Stimulated activated CD8-positive, alpha-beta memory T cell treated with anti-CD3 and anti-CD28 coated beads, Interleukin-7, amount 100 ng/mL, for 48 hours (primary cell): ENCODE measurements at places on chromosomes 2 and 18.

- DNase-seq = no peak
These were observed 17.2 kb upstream of the TNP1 start for GRCh38 chr2:216877085-216877484.

GRCh38 chr2:209864716-209865295 is 93.2 kb downstream of the UNC80 start:
- DNase-seq = no peak

- DNase-seq = no peak
These were observed 36.2 kb downstream of the CCBE1 start for GRCh38 chr18:59660786-59661743.

GRCh38 chr18:79217979-79218604 is 148.9 kb downstream of the ATP9B start:
- no peak for DNase-seq

GRCh38 chr18:58132595-58133261 is 88.7 kb downstream of the NEDD4L start:
- DNase-seq = no peak

DNA sequence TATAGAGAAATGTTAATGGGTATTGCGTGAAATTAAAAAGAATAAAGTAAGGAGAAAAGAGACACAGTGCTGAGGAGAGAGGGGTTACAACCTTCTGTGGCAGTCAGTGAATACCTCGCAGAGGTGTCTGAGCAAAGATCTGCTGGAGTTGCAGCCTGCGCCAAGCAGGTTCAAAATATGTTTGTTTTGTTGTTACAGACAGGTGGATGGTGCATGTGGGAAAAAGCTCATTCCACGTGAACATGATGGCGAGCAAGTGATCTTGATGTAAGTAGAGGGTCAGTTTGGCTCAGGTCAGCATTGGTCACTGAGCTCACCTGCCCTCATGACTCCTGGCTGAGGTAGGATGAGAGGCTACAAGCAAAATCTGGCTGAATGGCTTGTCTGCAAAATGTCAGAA is 66.2 kb downstream of the SOX11 start:
- DNase-seq = no peak

GRCh38 chr2:228318218-228318617 is 136.7 kb upstream of the SPHKAP start:
- DNase-seq = no peak

- no peak for DNase-seq
These were observed 76.2 kb upstream of the CHRNA1 start for GRCh38 chr2:174840436-174840835.

- DNase-seq = no peak
These were observed 754.1 kb upstream of the SLC8A1 start for GRCh38 chr2:41206004-41206403.

GRCh38 chr18:23273443-23273966 is 138.2 kb downstream of the CABLES1 start:
- no peak for DNase-seq

DNA sequence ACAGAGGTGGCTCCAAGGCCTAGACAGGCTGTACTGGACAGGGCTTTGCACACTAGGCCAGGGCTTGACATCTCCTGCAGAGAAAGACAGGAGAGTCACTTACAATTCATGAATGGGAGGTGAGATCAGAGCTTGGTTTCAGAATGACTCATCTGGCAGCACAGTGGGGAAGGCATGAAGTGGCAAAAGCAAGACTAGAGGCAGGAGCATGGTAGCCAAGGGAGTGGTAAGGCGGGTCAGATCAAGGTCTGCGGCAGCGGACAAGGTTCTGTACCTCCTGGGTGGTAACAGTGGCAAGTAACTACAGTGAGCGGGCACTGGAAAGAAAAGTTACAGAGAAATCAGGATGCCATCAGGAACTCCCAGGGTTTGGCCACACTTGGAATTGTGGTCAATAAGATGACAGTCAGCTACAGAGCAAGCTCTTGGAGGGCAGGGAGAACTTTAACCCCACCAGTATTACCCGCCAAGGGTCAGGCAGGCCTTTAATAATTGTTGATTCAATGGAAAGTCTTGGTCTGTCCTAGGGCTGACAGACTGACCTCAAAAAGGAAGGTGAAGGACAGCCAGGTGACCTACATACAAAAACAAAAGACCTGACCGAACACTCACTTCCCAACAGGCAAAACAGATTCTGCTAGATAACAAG is 5.7 kb downstream of the MCFD2 start:
- peak; percentile 34 for DNase-seq

- DNase-seq = no peak
These were observed 49.9 kb upstream of the HS6ST1 start for GRCh38 chr2:128368437-128369107.

DNA sequence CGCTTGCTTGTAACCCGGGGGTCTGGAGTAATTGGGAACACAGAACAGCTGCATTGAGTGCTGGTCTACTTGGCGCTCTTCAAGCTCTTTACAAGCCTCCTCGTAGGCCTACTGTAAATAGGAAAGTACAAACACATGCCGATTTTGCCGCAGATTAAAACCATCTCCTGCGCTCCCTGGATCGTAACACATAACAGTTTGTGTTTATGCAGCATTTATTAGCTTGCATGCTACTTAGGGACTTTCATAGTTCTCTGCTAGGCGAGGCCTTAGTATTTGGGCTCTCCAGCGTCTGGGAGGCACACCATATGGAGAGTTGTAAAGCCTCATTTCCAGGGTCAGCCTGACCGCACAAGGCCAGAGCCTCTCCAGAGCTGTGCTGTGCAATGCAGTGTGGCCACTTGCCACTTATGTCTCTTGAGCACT is 84.0 kb upstream of the HAAO start:
- DNase-seq = no peak

GRCh38 chr18:50560681-50561629 is 1.1 kb downstream of the MAPK4 start:
- DNase-seq = no peak

GRCh38 chr18:67519592-67519991 is 3.1 kb upstream of the DSEL start:
- DNase-seq = no peak

DNA sequence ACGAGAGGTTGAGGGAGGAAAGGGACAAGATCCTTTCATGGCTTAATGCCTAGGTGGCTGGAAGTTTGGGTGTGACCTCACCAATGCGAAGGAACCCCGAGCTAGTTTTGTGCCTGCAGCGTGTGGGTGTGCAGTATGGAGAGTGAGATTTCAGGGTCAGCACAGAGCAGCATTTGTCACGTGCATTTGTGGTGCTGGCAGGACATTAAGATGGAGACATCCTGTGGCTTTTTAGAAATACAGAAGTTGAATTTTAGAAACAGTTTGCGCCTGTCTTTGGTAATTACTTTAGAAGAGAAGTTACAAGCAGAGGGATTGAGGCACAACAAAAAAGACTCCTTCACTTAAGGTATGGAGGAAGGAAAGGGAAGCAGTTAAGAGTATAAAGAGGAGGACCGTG is 258.2 kb upstream of the THUMPD2 start:
- no peak for DNase-seq

DNA sequence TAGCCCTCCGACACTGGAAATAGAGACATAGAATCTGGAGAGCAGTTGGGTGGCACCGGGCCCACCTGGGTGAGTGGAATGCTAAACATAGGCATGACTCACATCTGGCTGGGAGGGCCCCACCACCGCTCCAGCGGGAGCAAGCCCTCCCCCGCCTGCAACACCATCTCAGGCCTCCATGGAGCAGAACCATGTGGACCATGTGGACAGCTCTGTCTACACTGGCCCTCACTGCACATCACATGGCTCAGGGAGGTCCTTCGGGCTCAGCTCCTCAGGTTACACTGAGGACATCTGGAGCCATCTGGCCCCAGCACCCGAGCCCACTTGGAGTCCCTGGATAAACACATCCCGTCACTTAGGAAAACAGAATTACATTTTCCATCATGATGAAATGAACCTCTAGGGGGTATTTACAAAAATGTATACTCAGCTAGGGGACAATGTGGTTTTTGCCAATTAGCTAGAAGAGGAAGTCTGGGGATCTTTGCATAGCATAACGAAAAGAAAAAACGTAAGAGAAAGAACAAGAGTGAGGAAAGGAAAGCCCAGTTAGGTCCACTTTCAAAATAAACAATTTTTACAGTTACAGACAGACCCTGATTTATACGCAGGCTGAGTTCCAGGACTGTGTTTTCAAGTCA is 30.7 kb upstream of the MLPH start:
- no peak for DNase-seq

DNA sequence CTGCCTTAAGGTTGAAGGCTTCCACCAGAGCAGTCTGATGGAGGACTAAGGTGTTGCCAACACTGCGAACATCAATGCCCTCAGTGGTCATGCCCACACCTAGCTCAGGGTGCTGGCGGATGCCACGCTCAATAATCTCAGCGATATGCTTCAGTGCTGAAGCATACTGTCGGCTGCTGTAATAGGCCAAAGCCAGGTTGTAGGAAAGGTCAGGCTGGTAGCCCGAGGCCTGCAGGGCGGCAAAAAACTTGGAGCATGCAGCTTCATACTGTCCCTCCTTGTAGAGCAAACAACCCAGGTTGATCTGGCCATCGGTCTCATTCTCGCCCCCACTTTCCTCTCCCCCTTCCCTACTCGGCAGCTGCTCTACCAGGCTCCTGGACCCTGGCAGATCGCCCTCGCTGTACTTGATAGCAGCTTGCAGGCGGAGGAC is 159.4 kb downstream of the AGPS start:
- no peak for DNase-seq

DNA sequence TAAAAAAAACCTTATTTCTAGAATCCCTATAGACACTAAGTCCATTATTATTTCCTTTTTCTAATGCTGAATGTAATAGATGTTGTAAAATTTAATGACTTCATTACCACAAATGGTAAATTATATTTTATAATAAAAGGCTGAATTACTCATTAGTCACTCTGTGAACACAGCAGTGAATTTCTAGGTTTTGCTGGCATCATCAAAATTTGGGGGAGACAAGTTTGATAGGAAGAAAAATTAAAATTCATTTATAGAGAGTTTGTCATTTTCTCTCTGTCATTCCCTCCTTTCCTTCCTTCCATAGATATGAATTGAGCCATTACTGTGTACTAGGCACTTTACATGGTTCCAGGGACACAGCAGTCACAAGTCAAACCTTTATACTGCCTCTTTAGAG is 340.9 kb downstream of the TRIB2 start:
- DNase-seq = no peak

DNA sequence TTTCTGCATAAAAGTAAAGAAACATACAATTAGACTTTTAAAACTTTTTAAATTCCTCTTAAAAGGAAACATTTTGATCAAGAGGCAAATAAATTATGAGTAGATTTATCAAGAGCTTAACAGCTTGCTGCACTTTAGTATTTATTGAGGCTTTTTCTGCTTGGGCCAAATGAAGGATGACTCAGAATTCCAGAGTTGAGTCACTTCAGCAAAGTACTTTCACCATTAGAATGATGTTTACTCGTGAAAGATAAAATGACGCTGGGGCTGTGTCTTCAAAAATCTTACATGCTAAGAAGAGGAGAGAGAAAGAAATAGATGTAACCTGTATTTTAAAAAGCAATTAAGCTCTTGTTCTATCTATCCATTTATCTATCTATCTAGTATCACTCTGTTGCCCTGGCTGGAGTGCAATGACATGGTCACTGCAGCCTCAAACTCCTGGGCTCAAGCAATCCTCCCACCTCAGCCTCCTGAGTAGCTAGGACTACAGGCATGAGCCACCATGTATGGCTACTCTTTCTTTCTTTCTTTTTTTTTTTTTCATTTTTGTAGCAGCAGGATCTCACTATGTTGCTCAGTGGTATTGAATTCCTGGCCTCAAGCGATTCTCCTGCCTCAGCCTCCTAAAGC is 75.3 kb upstream of the RIOK3 start:
- DNase-seq = no peak

- no peak for DNase-seq
These were observed 4.9 kb downstream of the PDCD1 start for GRCh38 chr2:241853651-241854341.

- no peak for DNase-seq
These were observed 64.4 kb upstream of the FOSL2 start for GRCh38 chr2:28327956-28328922.

DNA sequence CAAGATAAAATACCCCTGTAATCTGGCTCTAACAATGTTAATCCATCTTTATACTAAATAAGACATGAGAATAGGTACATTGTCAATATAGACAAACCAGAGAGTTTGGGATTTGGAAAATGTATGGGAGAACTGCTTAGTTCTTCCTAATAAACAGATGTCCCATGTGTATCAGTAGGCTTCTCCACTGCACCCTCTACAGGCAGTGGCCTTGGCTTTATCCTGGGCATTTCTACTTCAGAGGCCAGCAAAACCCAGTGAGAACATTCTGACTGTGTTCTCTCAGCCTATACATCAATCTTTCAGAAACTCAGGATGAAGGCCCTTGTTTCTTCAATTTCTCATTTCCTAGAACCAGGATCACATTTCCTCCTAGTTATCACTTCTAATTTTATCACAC is 1167.5 kb upstream of the ACVR2A start:
- no peak for DNase-seq

GRCh38 chr2:144471305-144472045 is 48.4 kb downstream of the ZEB2 start:
- DNase-seq = no peak

DNA sequence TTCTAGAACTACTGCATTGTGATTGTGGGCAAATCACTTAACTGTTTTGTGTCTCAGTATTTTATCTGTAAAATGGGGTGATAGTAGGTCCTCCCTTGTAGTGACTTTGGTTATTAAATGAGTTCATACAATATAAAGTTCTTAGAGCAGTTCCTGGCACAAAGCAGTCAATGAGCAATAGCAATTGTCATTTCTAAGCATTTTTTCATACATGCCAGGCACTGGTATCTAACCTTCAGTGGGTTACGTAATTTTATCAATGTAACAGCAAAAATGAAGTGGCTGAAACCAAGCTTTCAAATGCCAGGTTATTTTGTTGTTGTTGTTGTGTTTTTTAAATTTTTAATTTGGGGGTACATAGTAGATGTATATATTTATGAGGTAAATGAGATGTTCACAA is 401.9 kb downstream of the MEIS1 start:
- no peak for DNase-seq

DNA sequence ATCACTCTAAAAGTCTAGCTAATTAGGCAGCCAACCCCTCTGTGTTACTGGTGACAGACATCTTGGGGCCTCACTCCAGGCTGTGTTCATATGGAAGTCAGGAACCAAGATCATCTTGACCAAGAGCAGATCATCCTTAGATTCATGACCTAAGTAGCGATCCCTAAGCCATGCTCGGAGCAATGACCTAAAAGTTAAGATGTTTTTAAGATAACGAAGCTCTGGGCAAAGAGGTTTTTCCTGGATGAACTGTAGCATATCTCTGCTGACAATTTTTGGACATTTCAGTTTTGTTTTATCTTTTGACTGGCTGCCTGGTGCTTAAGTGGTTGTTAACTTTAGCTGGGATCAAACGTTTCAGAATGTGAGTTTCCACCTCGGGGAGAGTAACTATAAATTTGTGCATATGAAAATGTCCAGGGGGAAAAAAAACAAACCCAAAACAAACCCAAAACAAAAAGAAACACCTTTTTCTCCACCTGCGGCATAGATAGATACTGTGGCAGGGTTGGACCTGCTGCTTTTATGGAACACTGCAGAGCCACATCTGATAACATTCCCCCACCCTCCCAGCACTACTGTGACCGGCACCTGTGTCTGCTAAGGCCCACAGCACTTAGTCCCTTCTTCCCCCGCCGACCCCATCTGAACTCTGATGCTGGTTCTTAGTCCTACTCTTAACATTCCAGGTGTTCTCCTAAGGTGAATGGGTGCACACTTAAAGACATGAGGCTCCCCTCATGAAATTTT is 45.5 kb downstream of the EPAS1 start:
- no peak for DNase-seq

- no peak for DNase-seq
These were observed 11.6 kb downstream of the TRPM8 start for GRCh38 chr2:233928594-233929351.
